Occipital lobe (tissue), 3 donors: ENCODE measurements at places on chromosomes 3 and 15.
A peak's percentile ranks its signal among the peaks of the same experiment; 100 is the strongest.

DNA sequence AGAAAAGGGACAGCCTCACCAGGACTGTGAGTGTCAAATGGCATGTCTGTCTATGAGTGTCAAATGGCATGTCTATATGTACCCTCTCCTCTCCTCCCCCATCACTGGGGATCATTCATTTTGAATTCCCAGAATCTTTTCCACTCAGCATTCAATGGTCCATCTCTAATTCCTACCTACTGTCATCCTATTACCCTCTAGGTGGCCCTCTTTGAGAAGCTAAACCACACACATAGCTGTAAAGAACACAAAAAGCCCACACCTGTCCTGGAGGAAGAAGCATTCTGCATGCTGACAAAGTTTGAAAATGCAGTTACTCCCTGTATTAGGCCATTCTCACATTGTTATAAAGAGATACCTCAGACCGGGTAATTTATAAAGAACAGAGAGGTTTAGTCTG, 46.2 kb upstream of the PYDC2 start:
- no peak for DNase-seq

- DNase-seq: no peak
Observed at GRCh38 chr15:74109713-74110112, 20.7 kb upstream of the ISLR2 start.

DNA sequence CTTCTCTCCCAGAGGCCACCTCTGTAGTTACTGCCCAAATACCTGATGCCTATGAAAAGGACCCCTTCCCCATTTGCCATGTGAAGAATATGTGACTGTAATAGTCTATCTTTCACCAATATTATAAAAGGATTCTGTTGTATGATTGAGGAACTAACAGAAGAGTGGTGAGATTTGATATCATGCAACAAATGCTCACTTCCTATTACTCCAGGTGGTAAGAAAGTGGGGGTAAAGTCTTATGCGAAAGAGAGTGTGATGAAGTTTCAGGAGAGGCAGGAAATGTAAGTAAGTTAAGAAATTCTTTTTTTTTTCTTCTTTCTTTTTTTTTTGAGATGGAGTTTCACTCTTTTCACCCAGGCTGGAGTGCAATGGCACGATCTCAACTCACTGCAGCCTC, 24.4 kb upstream of the RAP2B start:
- DNase-seq: no peak

DNA sequence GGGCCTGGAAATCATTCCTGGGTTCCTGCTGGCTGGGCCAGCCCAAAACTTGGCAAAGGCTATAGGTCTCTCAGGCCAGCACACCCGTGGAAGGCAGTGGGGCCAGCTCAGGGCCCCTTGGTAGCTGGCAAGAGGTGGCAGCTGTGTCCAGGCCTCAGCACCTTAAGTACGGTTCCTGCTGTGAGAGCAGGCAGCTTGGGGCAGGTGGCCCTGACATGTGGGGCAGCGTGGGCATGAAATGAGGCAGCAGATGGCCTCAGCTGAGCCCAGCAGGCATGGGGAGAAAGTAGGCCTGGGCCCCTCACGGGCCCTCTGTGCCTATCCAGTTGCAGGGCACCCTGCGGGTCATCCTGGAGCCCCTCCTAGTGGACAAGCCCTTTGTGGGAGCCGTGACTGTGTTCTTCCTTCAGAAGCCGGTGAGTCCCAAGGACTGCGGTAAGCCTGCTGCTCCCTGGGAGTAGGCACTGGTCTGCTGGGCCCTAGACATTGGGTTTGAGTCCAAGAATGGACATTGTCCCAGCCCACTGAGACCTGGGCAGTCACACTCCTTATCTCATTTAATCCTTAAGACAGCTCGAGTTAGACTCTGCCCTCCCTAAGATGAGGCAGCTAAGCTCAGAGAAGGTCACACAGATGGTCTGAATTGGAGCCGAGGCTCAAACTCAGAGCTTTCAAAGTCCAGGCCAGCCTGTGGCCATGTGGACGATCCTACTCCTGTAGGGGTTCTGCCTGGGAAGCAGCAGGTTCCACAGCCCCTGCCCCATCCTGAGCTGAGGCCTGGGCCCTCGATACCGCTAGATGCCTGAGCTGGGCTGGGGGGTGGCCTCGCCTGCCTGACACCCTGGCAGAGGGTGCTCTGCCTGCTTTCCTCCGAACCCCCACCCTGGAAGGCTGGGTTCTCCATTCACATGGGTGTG, 25.5 kb downstream of the ESYT3 start:
- no peak for DNase-seq

GRCh38 chr3:190053919-190054672, 66.6 kb downstream of the P3H2 start:
- no peak for DNase-seq

DNA sequence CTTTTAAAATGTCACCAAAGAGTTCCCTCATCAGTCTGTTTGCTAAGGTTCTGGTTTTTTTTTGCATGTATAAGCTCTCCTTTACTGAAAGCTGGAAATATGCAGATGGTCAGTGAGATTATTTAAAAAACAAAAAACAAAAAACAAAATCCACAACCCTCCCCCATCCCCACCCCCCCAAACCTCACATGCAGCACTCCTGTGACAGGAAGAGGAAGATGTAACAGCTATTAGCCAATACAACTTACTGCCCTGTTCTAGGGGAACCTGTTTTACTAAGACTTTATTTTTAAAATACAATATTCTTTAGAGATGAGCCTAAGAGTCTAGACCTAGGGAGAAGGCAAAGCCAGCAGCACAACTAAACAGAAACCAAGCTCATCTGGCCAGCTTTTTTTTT, 39.5 kb downstream of the ANP32A start:
- no peak for DNase-seq

GRCh38 chr3:6734395-6734746, 126.5 kb upstream of the GRM7 start:
- no peak for DNase-seq

GRCh38 chr3:129365296-129366136, 62.9 kb downstream of the EFCAB12 start:
- no peak for DNase-seq

GRCh38 chr3:22900296-22900695, 302.8 kb upstream of the UBE2E2 start:
- no peak for DNase-seq

DNA sequence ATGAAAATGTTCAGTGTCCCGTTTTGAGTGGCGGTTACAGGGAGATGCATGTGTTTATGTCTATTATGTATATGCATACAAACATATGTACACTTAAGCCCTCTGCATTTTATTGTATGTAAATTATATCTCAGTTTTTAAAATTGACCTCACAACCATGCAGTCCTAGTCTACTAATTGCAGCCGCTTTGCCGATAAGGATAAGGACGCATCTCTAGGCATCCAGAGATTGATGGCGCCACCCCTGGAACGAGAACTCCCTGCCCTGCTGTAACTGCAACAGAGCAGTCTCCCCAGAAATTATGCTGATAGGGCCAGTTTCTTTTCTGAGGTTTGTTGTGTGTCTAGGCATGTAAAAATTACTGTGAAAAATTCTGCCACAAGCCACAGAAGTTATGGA, 40.4 kb upstream of the TUBGCP5 start:
- DNase-seq: no peak

DNA sequence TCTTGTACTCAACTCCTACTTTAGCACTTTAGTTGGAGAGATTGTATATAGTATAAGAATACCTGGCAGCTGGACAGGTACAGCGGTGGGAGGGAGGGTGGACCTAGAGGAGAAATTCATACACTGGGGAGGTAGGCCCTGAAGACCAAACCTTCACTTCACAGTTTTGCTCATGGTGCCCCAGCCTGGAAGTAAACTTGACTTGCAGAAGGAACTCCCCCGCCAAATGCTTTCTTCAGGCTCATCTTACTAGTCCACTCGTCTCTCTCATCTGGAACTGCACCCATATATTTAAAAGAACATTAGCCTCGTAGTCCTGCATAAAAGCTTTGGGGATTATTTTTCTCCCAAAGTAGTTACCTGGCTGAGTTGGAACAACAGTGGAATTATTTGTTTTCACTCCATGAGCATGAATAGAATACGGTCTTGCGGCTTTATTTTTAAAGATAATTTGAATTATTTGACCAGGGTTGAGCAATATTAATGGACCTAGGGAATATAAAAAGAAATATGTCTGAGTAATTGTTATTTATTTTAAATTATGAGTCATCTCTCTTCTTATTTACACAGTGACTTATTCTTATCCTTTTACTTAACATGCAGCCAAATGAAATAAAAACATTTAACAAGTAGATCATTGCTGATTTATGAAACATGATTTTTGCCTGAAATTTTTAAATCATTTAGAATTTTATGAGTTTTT, 25.5 kb upstream of the CP start:
- DNase-seq: no peak

DNA sequence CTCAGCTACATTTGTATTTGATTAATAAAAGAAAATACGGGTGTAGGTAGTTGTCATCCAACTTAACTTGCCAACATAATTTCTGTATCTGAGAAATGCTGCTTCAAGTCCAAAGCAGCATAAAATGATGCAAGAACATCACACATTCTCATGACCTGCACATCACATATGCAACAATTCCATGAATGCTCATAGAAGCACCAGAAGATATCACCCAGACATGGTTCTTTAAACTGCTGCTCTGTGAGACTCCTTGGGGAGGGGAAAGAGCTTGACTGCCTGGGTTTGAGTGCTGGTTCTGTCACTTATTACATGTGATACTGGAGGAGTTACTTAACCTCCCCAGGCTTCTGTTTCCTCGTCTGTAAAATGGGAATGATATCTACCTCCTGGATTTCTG, 39.4 kb downstream of the CHST14 start:
- no peak for DNase-seq

- no peak for DNase-seq
Observed at GRCh38 chr3:143120716-143121240, 1.2 kb downstream of the CHST2 start.

DNA sequence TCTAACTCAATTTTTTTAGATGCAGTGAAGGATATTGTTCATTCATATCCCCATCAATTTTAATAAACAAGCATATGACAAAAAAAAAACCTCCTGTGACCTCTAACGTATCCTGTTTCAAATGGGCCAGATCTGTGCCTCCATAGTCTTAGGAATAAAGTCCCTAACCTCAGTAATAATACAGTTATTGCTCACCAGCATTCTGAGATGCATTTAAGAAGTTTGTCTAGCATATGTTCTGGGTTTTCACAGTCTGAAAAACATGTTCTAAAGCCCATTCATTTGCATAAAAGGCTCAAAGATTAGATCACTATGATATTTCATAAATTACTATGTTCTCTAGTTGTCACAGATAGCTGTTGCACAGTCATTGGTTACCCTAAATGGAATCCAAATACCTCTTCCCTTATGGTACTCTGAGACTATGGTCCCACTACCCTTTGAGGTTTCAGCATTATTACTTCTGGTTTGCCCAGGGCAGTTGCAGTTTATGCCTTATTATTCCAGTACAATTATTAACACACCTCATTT, 190.1 kb downstream of the ZIC4 start:
- no peak for DNase-seq

GRCh38 chr3:58386626-58387365, 46.8 kb downstream of the PDHB start:
- peak; percentile 69 for DNase-seq

DNA sequence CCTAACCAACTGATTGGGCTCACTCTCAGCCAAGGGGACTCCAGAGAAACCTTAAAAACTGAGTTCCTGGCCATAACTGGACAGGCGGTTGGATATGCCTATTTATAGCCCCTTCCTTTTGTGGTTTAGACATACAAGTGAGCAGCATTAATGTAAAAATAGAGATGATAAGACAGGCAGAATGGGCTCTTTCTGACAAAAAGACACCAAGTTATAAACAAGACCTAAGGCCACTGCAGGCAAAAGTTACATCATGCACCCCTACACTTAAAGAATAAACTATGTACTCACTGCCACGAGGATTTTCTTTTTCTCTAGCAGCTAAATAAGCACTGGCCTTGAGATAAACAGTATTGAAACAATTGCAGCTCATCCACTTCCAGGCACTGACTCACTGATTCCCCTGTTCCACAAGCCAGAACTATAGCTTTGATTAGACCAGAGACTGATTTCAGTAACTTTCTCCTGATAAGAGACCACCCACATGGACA, 30.1 kb downstream of the SUCNR1 start:
- DNase-seq: no peak

DNA sequence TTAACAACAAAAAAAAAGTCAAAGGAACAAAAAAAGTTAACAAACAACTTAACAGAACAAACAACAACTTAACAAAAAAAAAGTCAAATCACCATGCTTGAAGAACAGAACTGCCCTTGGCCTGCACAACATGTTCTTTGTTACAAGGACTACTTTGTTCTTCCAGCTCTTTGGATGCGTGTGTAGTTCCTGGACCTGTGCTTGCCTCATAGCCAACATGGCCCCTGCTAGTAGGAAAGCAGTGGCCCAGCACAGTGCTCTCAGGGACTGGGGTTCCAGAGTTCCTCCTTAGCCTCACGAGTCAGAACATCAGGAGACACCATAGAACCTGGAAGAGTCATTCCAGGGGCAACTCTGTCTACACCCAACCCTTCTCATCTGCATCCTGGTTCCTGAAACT, 10.9 kb upstream of the STRIT1 start:
- DNase-seq: no peak

GRCh38 chr3:107184375-107184774, 192.9 kb upstream of the CCDC54 start:
- DNase-seq: no peak

DNA sequence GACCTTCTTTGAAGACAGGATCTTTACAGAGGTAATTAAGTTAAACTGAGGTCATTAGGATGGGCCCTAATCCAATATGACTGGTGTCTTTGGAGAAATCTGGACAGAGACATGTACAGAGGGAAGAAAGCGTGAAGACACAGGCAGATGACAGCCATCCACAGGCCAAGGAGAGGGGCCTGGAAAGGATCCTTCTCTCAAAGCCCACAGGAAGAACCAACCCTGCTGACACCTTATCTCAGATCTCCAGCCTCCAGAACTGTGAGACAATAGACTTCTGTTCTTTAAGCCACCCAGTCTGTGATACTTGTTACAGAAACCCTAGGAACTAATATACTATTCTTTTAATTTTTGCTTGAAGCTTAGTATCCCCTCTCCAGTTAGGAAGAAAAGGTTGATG, 74.2 kb downstream of the WDR76 start:
- DNase-seq: no peak

DNA sequence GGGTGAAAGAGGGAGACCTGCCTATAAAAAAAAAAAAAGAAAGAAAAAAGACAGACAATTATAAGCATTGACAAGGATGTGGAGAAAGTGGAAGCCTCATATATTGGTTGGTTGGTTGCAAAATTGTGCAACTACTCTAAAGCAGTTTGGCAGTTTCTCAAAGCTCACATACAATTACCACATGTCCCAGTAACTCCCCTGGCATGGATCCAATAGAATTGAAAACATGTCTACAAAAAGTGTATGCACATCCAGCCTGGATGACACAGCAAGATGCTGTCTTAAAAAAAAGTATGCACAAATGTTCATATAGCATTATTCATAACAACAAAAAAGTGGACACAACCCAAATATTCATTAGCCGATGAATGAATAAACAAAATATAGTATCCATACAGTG, 19.5 kb downstream of the SETMAR start:
- DNase-seq: no peak

- DNase-seq: no peak
Observed at GRCh38 chr3:121096953-121097352, 188.9 kb downstream of the STXBP5L start.
